Regular cardiac myocyte (primary cell): ENCODE measurements at places on chromosomes 1 and 21. TPM values are rescaled to one million over a fixed set of nuclear protein-coding genes. Genes with fewer than 3 reads are reported as not detected.

The SFPQ gene
- 68.8 and 276 TPM in 2 replicates for total RNA-seq

The CYP4A22 gene
- not detected in 2 replicates for total RNA-seq

The SGIP1 gene
- total RNA-seq = 22.4 and 76.7 TPM in 2 replicates

The CYYR1 gene
- total RNA-seq = under 0.01 and 0.56 TPM in 2 replicates

The SYTL1 gene
- total RNA-seq = under 0.01 TPM in 1 of 2 replicates, not detected in the other

The LDLRAD2 gene
- total RNA-seq = 0.28 TPM in 1 of 2 replicates, not detected in the other
